ENCODE measurements at places on chromosomes 1 and 21.

DNA sequence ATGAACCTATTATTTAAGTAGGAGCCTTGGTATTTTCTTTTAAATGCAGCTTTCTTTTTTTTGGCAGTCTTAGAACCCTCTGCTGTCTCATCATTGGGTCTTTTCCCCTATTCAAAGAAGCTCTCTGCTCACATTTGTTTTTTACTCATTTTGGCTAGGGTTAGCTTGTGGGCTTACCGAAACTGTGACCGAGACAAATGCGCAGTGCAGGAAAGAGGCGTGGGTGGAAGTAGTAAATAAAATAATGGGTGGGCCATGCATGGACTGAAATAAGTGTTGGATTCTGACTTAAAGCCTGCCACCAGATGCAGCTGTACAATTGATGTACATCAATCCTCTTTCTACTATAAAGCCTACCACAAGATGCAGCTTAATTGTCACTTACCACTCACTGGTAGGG, 14.7 kb downstream of the XPR1 start:
- no peak for DNase-seq

- no peak for DNase-seq
Observed at GRCh38 chr1:201731592-201731991, 97.4 kb upstream of the IPO9 start.

- DNase-seq = no peak
Observed at GRCh38 chr1:94283462-94283861, 46.1 kb upstream of the ARHGAP29 start.

DNA sequence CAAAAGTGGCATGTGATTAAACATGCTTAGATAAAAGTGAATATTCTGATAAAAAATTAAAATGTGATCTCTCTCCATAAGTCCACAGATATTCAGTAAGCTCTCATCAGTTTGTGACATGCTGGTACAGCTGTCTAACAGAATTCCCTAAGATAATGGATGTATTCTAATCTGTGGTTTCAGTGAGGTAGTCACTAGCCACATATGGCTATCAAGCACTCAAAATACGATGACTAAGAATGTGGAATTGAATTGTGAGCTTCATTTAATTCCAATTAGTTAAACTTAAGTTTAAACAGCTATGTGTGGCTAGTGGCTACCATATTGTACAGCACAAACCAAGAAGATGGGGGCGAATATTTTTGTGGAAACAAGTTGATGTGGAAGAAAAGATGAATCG, 4.1 kb upstream of the REG4 start:
- DNase-seq = no peak

DNA sequence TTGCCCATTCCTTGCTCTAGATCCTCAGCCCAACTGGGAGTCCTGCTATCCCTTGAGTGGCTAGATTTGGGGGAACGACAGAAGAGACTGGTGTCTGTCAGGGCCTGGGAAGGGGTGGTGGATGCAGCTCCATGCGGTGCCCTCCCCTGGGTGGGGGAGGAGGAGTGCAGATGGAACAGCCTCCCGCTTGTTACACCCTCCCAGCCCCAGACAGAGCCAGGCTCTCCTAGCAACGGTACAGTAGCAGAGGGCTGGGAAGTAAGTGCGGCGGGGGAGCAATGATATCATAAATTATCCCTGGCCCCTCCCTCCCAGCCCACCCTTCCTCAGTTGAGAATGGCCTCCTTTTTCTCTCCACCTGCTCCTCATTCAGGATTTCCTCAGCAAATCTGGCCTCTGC, 37.2 kb downstream of the RHBG start:
- DNase-seq = no peak

DNA sequence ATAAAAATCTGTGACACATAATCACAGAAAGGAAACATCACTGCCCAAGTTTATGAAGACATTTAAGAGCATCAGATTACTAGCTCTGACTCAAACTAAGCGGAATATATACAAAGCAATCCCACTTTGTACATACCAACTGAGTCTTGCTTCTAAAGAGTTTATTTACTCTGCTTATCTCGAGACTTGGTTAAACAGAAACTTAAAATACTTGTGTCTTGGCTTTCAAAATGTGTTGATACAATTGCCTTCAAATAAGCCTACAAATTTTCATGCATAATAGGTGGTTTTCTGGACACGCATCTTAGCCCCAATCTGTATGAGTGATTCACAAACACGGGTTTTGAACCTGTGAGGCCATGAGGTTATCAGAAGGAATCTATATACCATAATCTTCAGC, 21.0 kb downstream of the CD160 start:
- DNase-seq = no peak

DNA sequence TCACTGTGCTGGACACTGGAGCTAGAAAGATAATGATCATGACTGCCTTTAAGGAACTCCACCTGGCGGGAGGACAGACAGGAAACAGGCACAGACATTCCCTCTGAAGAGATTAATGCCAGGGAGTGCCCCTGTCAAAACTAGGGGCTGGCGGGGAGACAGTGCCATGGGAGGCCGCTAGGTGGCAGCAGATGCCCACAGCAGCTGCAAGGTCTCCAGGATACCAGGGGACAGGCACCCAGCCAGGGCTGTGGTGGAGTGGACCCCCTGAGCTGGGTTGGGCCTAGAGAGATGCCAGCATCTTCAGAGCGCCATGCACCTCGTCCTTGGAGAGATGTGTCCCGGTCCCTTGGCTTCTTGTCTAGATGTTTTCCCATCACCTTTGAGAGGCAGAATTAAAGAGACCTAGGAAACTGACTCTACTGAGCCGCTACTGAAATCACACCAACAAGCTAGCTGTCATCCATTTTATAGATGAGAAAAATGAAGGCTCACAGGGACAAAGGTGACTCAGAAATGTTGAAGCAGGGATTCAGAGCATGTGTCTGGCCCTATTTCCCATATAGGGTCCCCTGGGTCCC, 3.6 kb downstream of the REN start:
- DNase-seq = peak; percentile 72

- DNase-seq = no peak
Observed at GRCh38 chr1:165303386-165303785, 53.1 kb downstream of the LMX1A start.

DNA sequence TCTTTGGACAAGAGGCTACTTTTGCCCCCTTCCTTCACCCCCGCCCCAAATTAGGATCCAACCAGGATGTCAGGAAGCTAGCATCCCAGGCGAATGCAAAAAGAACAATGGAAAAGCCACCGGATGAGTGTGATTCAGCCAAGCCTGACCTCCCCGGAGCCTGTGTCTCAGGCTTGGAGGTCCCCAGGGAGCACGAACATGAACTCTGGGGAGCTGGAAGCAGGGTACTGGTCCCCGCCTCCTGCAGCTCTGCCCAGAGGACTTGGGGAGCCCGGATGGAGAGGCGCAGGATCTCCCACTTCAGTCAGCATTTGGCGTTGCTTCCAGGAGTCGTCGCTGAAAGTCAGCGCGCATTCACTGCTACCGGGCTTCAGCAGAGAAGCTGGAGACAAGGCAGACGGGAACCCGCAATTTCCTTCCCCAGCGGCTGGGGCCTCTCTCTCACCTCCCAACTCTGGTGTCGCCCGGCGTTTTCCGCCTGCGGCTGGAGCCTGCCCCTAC, 1.8 kb upstream of the TBX15 start:
- no peak for DNase-seq

DNA sequence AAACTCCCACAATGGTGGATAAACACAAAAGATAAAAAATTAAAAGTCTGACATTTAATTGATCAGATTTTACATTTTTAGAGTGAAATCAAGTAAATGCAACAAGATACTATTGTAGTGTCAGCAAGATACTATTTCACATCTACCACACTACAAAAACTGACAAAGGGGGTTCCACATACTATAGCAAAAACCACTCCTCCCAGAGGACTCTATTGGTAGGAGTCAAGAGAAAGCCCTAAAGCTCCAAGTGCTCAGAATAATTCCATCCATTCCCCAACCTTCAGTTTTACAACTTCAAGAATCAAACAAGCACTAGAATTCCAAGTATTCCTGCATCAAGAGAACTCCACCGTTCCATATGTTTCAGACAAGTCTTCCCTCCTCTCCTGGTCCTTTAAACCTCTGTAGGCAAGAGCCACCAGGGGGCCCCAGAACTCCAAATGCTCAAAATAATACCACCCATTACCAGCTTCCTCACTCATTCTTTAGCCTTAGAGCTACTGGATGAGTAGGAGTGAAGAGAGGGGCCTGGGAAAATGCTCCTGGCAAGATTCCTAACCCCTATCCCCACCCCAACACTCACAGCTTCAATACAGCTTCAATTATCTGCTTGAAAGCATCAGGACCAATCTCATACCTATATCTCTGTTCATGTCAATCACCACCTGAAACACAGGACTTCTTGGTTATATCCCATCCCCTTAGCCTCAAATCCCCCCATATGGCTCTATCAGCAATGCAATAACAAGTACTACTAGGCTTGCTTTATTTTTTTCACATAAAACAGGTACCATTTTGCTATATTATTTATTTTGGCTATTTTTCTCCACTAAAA, 9.9 kb downstream of the TOR1AIP2 start:
- peak; percentile 48 for DNase-seq

DNA sequence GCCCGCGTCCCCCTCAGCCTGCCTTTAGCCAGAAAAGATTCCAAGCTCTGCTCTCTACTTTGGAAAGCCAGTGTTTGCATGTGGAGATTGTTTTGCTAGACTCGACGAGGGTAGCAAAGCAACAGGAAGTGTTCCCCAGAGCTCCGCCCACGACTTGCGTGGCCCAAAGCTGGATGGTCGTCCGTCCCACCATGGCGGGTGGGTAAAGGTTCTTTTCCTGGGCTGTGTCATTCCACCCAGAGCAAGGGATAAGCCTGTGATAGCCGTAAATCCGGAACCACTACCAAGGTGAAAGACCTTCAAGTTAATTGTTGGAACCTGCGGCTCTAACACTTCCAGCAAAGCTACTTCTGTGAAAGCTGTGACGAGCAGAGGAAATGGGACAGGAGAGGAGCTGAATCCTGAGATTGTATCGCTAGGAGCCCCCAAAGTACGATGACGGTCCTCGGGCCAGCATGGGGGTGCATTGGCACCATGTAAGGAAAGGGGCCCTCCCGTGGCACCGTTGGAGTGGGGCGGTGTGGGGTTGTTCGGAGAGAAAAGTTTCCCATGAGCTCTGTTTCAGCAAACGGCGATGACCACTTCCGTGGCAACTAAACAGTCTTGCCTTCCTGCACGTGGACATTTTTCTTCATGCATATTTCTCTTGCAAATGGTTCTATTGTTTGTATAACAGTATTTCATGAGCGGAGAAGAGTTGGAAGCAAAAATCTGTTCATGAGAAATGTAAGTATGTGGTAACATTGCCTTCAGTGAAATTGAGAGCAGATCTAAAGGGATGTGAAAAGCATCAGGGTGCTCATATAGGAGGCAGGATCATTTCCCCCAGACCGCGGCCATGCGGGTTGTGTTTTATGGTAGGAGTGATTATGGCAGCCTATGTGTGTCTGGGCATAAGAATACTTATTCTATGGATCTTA, 8.4 kb downstream of the MX2 start:
- peak; percentile 36 for DNase-seq

DNA sequence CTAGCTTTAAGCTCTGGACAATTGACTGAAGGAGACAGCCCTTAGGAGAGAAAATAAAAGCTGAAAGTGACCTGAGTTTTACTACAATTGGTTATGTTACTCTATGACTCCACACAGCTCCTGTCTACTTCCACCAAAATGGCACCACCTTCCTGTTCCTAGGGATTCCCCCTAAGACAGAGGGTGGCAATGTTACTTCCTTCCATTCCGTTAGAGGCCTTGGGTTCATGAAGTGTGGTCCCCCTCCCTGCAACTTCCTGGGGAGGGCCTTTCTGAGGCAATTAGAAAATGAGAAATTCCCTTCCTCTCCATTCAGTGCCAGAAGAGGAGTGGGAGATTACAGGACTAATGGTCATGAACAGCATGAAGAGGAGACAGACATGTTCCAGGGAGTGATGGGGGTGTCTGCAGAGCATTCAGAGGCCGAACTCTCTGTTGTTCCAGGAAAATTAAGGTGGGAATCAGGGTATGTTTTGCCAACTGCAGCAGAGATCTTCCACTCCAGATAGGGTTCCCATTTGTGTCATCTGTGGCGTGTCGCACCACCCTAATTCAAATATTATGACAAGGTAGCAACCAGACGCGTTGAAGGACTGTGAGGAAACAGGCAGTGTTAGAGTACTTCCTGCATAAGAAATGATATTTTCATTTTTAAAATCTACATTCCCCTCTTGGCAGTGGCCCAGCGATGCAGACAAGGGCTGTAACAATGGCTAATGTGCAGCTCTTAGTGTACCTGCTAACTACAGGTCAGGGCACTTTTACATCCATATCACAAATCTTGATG, 53.1 kb upstream of the TRIM67 start:
- DNase-seq = no peak

DNA sequence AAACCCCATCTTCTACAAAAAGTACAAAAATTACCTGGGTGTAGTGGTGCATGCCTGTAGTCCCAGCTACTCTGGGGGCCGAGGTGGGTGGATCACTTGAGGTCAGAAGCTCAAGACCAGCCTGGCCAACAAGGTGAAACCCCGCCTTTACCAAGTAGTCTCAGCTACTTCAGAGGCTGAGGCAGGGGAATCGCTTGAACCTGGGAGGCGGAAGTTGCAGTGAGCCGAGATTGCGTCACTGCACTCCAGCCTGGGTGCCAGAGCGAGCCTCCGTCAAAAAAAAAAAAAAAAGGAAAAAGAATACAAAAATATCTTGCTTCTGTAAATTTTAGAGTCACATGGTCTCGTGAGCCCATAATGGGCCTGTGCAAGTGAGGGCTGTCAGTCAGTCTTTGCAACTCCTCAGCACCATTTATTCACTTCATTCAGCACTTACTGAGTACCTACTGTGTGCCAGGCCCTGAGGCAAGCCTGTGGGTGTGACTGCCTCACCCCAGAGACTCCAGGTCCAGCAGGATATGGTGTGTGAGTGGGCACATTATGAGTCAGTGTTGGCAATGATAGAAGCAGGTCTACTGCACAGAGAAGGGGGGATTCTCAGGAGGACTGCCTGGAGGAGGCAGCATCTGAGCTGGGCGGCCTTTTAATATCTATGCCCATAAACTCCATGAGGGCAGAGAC, 46.8 kb upstream of the TARDBP start:
- DNase-seq = no peak

DNA sequence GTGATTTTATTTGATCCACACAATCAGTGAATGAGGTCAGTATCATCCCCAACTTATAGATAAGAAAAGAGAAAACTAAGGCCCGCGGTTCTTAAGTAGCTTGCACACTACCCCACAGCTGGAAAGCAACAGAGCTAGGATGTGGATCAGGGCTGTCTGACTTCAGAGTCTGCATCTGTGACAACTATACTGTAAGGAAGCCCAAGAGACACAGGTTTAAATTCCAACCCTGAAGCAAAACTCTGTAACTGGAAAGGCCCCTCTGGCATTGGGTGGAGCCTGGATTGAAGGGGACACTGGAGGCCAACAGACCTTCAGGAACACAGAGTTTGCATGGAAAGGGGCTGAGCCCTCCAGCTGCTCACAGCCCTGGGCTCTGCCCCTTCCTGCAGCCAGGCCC, 40.2 kb downstream of the LGR6 start:
- no peak for DNase-seq
